ENCODE measurements at places on chromosomes 11 and 22.

DNA sequence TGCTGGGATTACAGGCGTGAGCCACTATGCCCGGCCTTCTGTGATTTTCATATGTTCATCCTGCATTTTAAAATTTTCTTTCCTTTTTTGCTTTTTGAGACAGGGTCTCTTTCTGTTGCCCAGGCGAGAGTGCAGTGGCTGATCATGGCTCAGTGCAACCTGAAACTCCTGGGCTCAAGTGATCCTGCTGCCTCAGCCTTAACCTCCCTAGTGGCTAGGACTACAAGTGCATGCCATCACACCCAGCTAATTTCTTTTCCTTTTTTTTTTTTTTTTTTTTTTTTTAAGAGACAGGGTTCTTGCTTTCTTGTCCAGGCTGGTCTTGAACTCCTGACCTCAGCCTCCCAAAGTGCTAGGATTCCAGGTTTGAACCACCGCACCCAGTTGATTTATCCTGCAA is 54.1 kb upstream of the WT1 start:
- DNase-seq: no peak

- DNase-seq: no peak
Observed at GRCh38 chr22:44995105-44995514, 14.7 kb downstream of the PHF21B start.

- DNase-seq: no peak
Observed at GRCh38 chr11:57309106-57310059, 15.4 kb downstream of the TNKS1BP1 start.

- DNase-seq: no peak
Observed at GRCh38 chr11:105767931-105768330, 158.1 kb downstream of the GRIA4 start.

DNA sequence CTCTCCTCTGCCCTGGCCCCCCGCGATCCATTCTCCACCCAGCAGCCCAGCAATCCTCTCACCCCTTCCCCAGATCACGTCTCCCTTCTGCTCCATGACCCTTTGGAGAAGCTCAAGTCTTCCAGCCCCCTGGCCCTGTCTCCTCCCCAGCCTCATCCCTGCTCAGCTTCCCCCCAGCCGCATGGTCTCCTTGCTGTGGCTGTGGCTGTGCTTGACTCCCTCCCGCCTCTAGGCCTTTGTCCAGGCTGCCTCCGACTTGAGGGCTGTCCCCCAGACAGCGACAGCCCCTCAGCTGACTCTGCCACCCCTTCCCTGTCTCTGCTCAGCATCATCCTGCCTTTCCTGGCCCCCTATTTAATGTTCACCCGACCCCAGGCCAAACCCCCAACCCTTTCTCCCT is 59.3 kb downstream of the CACNA1I start:
- no peak for DNase-seq

- DNase-seq: no peak
Observed at GRCh38 chr11:111417766-111418435, 38.8 kb upstream of the POU2AF1 start.

GRCh38 chr11:61472868-61473267 is 35.7 kb upstream of the LRRC10B start:
- no peak for DNase-seq

GRCh38 chr11:129767827-129768226 is 47.8 kb upstream of the TMEM45B start:
- no peak for DNase-seq

DNA sequence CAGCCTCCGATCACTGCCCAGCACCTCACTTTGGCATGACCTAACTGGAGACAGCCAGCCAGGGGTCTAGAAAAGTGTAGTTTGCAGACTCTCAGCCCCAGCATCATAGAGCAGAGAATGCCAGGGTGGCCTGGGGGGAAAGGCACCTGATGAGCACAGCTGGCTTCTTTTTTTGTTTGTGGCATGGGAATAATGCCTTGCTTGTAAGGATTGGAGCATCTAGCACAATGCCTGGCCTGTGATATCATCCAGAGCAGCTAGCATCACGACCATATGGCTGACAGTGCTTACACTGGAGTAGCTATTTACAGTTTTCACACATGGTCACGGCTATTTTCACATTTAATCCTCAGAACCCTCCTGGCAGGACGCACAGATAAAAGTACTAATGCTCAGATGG is 594.8 kb upstream of the B3GAT1 start:
- no peak for DNase-seq

- no peak for DNase-seq
Observed at GRCh38 chr11:17268902-17269301, 7.6 kb upstream of the NUCB2 start.

GRCh38 chr11:117934526-117935307 is 5.5 kb upstream of the TMPRSS13 start:
- DNase-seq: no peak

DNA sequence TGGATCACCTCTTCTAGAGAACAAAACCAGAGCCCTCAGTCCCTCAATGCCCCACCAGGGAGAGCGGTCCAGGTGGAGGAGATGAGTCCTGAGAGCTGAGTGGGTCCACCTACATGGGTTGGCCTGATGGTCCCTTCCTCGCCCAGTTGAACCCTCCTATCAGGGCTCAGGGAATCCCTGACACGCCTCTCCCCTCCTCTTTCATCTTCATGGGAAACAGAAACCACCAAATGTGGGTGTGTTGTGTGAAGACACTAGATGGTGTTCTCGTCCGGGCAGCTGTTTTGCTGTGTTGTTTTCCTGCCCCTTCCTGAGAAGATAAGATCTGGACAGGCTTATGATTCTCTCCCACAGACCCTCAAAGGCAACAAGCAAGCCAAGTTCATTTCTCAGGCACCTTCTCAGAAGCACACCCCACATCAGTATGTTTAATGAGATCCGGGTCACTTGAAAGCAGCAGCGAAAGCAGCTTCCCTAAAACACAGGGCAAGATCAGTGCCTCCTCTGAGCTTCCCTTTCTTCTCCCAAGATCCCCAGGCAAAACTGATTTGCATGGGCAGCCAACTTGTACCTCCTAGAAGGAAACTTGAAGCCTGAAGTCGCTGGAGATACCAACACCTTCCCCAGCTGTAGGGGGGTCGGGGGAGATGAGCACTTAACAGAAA is 35.3 kb upstream of the POU2AF1 start:
- no peak for DNase-seq

- no peak for DNase-seq
Observed at GRCh38 chr22:17493419-17493981, 69.8 kb upstream of the SLC25A18 start.

DNA sequence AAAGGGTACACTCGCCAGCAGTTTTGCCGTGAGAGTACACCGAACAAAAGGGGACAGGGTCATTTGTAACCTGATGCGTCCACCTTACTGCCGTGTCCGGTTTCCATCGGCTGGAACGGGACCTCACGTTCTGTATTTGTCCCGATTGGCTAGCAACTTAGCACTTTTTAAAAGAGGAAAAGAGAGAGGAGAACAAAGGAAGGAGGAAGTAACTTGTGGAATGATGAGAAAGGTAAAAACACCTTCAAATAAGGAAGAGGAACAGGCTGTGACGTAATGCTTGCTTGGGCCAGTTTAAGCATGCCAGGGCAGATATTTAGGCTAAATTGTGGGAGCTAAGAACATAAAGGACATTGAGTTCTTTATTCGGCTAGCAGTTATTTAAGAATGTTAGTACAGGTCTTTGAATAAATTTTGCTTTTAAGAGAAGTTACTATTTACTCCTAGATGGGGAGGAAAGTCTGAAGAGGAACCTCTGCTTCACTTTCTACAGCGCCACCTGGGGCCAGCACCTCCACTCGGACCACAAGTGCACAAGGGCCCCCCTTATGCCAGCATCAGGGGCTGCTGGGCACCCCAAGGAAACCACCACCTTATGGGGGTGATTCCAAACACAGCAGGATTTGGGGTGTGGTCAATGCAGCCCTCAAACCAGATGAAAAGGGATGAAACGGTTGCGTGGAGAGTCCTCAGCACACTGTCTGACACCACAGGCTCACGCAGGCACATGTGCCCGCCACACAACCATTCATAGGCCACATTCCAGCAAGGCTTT is 5.8 kb downstream of the ARSA start:
- DNase-seq: no peak

GRCh38 chr11:111691176-111691575 is 75.0 kb downstream of the PPP2R1B start:
- DNase-seq: no peak

DNA sequence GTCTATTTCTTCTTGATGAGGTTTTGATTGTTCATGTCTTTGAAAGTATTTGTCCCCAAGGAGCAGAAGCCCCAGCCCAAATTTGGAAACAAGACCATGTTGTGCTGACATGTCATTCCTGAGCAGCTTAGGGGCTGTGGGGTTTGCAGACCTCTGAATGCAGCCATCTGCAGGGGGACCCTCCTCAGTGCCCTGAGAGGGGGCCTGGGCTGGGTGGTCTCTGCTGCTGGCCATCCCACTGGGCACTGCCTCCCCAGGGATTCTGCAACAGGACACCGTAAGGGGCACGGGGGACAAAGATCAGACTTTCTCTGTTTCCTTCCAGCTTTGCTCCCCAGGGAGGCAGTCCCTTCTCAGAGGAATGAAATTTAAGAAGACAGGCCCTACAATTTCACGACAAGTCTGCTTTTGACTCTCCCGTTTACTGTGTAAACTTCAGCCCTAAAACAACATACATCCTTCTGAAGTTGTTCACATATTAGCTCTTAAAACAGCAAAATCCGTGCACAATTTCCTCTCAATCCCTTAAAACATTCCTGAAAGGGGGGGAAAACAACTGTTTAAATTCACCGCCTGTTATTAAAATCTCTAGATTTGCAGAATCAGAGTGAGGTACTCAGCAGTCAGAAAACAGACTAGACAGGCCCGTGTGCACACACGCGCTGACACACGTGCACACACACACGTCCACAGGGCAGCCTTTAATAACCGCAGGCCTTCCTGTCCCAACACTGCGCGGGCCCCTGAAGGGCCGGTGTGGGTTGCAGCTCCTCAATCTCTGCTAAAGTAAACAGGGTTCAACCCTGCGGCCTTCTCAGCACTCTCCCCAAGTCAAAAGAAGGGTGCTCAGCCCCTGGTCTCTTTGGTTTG is 109.8 kb downstream of the KCNQ1 start:
- no peak for DNase-seq
